Activated effector memory CD4-positive, alpha-beta T cell treated with anti-CD3 and anti-CD28 coated beads, Interleukin-2, amount 50 U/mL, for 16 hours (primary cell): ENCODE measurements at places on chromosomes 7 and 10.

DNA sequence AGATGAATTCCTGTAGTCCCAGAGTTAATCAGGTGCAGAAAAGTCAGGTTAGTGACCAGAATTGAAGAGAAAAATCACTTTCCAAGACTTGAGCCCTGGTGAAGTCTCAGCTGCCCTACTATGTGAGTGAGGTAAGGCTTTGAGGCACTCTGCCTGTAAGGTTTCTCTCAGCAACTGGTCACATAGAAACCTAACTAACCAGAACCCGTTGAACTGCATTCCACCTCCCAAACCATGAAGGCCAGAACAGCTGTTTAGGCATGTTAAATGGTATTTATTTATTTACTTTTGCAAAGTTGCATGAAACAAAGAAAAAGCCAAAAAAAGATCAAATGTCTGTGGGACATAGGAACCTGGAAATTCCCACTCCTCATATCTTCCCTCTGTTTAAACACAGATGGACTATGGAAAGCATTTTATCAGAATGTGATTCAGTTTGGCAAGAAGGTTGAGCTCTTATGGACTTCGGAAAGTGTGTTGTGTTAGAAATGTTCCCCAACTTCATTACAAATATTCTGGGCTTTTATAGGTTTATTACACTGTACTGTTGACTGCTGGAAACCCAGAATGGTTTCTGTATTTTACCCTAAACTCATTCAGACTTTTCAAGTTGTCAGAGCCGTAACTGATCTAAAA, 12.8 kb upstream of the GPR85 start:
- DNase-seq: no peak

DNA sequence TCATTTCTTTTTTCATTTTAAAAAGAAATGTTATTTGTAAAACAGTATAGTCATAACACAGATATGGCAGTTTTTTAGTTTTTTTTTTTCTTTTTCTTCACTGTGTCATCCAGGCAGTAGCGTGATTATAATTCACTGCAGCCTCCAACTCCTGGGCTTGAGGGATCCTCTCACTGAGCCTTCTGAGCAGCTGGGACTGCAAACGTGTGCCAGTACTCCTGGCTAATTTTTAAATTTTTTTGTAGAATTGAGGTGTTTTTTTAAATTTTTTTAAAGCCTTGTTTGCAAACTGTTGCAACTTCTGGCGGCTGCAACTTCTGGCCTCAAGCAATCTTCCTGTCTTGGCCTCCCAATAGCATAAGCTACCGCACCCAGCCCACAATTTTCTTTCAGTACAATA, 63.0 kb downstream of the HELLS start:
- DNase-seq: no peak

- no peak for DNase-seq
These were observed 19.9 kb upstream of the CCNY start for GRCh38 chr10:35316218-35316967.

- DNase-seq: peak; percentile 30
These were observed 1.3 kb downstream of the CAMK2B start for GRCh38 chr7:44324204-44324480.

- DNase-seq: no peak
These were observed 131.0 kb upstream of the C1GALT1 start for GRCh38 chr7:7051206-7051877.

GRCh38 chr10:103822107-103822716, 33.2 kb downstream of the SH3PXD2A start:
- DNase-seq: no peak

GRCh38 chr10:79342811-79343561, 4.3 kb upstream of the PPIF start:
- peak; percentile 53 for DNase-seq

DNA sequence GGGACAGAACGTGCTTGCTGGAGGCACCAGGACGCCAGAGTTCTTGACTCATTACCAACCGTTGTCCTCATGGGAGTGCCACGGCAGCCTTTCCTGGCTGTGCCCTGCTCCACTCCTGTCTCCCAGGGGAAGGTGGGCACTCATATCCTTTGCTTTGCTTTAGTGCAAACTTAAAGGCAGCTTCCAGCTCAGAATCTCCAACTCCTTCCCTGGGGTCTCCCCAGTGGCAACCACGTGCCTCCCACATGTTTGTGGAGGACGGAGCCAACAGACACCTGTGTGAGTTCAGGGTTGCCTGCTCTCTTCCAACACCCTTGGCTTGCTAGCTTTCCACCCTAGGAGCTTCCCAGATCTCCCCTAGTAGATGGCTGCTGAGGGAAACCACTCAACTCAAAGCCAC, 52.0 kb upstream of the HMX3 start:
- no peak for DNase-seq

DNA sequence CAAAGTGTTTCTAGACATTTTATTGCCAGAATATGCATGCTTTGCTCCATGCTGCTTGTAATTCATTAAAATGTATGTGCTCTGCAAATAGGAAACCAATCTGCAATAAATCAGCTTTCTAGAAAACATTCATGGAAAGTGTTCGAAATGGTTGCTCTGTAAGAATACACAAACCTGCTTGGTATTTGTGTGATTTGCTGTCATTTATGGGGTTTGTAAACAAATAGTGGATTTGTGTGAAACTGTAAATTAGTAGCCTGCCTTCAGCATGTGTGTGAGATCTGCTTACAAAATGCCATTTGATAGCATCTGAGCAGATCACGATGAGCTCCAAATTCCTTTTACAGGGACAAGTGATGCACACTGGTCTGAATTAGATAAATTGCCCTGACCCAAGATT, 219.0 kb upstream of the CSTF2T start:
- DNase-seq: no peak

- no peak for DNase-seq
These were observed 74.0 kb downstream of the POU6F2 start for GRCh38 chr7:39051707-39052106.

- no peak for DNase-seq
These were observed 25.4 kb downstream of the TBATA start for GRCh38 chr10:70759781-70760180.

- DNase-seq: no peak
These were observed 49.6 kb downstream of the SEMA3C start for GRCh38 chr7:80869106-80869784.

- DNase-seq: no peak
These were observed 58.8 kb downstream of the INSIG1 start for GRCh38 chr7:155356323-155357105.

GRCh38 chr7:98922392-98923187, 44.3 kb downstream of the TRRAP start:
- no peak for DNase-seq

GRCh38 chr10:7405637-7406036, 5.2 kb downstream of the SFMBT2 start:
- DNase-seq: no peak

DNA sequence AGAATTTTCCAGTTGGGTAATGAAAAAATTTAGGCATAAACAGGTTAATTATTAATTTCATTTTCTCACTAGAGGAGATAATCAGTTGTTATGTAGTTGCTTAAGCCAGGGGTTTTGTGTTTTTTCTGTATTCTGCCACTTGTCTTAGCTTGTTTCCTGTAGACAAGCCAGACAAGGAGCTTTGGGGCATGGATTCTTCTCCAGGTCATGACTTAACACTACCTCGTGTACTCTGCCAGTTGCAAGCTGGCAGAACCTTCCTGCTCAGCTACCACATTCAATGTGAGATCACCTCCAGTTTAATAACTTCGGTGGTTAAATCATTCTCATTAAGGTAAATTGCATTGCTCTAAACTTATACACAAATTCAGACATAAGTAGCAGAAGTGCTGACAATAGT, 1.8 kb downstream of the CCM2 start:
- no peak for DNase-seq

DNA sequence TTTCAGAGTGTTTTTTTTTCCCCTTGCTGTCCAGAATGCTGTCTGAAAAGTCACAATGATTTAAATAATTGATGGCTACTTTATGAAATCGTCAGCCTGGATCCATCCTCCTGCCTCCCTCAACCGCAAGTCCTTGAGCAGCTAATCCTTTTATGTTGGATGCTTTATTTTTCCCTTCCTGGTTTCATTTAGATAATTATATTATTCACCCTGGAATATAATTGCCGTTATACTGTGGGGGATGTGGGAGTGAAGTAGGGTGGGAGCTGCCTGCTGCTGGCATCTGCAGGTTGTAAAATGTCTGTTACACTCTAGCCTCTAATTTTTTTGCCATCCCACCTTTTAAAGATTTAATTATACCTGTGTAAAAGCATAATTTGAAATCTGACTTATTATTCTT, 290.5 kb upstream of the LRGUK start:
- no peak for DNase-seq

GRCh38 chr7:117908031-117908795, 35.0 kb upstream of the CTTNBP2 start:
- no peak for DNase-seq

- no peak for DNase-seq
These were observed 51.7 kb downstream of the ADRA2A start for GRCh38 chr10:111128331-111129180.

GRCh38 chr10:73932620-73933112, 21.7 kb downstream of the PLAU start:
- no peak for DNase-seq

DNA sequence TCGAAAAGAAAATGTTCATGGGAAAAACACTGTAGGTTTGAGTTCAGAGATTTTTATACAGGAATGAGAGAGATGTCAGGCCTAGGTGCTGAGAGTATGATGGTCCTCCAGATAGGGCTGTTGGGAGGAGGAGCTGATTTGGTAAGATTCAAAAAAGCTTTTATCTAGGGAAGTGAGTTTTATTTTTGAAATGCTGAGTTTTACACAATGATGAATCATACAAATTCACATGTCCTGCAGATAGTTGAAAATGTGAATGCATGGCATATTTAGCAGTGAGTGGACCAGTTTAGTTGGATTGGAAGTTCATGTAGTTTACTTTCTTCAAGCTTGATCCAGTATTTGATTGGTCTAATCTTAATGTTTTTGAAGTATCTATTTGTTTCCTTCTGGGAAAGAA, 154.8 kb downstream of the LRRC4 start:
- no peak for DNase-seq

DNA sequence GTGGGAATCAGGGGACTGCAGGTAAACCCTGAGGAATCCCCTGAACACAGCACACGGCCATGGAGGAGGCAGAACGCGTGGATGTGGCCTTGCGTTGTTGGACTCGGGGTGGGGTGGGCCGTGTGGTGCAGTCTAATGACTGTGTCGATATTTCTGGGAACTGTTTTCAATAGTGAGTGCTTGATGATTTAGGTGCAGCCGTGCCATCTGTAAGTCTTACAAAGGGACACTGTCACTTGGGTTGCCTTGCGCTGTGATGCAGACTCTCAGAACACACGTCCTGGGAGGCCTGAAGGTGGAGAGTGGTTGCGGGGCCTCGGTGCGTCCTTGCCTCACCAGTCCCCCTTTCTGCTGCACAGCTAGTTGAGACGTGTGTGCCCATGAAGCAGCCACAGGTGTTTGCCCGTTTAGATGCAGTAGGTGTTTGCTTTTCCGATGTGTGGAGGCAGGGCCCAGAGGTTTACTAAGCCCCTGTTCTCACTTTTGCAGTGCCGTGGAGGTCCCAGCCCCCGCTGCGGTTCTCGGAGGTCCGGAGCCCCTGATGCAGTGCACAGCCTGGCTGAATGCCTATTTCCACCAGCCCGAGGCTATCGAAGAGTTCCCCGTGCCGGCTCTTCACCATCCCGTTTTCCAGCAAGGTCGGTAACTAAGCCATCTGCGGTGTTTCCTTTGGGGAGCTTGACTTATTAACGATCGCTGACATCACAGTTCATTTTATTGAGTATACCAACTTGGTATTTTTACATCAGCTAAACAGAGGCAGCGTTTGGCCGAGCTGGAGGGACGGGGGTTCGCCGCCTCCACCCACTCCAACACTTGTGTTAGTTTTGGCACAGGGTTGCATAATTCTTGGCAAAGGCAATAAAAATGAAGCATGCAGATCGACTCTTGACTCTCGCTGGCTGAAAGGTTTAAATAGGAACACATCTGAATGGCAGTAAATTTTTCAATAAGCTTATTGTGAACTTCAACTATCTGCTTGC, 240.7 kb downstream of the MGMT start:
- no peak for DNase-seq

DNA sequence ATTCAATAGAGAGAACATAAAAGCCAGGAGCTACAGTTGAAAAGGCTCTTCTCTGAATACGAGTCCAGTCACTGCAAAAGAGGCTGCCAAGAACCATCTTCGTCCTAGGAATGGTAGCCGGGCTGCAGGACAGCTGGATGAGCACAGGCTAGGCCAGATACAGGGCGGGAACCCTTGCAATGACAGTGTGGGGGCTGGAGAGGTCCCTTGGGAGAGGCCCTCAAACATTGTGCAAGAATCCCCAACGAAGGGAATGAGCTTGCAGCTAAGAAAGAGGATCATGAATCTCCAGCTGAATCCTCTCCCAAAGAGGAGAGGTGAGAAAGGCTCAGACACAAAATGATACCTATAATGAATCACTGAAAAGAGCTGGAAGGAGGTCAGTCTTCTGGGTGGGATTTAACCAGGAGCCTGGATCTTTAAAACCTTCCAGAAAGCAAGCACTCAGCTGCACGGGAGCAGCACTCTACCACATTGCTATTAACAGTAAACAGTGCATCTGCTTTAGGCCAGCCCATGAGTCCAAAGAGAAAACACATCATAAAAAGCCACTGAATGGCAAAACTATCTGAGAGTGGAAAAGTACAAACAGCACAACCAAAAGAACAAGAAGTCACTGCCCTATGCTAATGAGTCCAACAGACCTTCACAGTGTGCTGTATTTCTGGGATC, 287.9 kb downstream of the TNS3 start:
- no peak for DNase-seq

DNA sequence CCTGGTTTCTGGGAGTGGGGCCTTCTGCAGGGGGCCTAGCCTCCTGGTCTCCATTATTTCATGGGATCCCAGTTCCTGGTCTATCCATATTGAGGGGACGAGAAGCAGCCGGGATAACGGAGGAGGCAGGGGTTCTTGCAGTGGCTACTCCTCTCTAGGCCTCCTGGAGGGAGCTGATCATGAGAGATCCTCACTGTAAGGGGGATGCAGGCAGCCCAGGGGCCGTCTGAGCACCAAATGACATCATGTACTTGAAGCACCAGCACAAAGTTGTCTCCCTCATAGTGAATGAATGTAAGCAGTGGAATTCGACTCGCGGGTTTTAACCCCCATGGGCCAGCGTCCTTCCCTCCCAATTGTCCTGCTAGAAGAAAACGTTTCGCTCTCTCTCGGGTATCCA, 964 bp upstream of the ADCY1 start:
- peak; percentile 47 for DNase-seq

DNA sequence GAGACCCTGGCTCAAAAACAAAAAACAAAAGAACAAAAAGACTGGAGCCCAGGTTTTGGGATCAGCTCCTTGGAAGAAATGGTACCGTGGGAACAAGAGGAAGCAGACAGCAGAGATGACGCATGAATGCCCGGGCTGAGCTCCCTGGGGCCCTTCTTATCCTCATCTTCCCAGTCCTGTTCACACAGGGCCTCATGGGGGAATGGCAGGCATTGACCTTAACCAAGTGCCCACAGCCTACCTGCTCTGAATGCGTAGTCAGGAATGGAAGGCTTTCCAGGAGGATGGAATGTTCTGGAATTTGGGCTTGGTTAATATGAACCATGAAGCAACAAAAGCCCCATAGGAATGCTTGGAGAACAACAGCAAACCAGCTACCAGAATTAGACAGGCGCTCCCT, 154.7 kb downstream of the PRPF18 start:
- no peak for DNase-seq
